Chondrocyte (in vitro differentiated cells): ENCODE measurements at places on chromosomes 1 and 21. TPM values are rescaled to one million over a fixed set of nuclear protein-coding genes. Genes with fewer than 3 reads are reported as not detected.

Gene WLS
- 149 to 207 TPM (median 160 TPM) in 3 replicates for total RNA-seq

Gene PIGR
- total RNA-seq: not detected in 3 replicates

Gene OR2L2
- total RNA-seq: 0.07 TPM in 1 of 3 replicates, not detected in the others

Gene ZFP69B
- 7.4 to 13.4 TPM (median 11.9 TPM) in 3 replicates for total RNA-seq

Gene NPHS2
- not detected in 3 replicates for total RNA-seq

Gene ECE1
- 83.7 to 99.2 TPM (median 98.5 TPM) in 3 replicates for total RNA-seq

Gene TTLL7
- total RNA-seq: 18.3 to 22.6 TPM (median 19.5 TPM) in 3 replicates

Gene SELP
- total RNA-seq: not detected in 3 replicates

Gene TNNT2
- 20.3 to 21.6 TPM (median 21.2 TPM) in 3 replicates for total RNA-seq

Gene LRRC53
- not detected in 3 replicates for total RNA-seq

Gene IL20
- not detected in 3 replicates for total RNA-seq

Gene NECTIN4
- total RNA-seq: 0.12 to 0.26 TPM (median 0.12 TPM) in 3 replicates

Gene CCDC181
- 0.80 to 1.2 TPM (median 0.90 TPM) in 3 replicates for total RNA-seq

Gene SLC44A5
- total RNA-seq: 0.18 to 0.39 TPM (median 0.20 TPM) in 3 replicates

Gene EVA1B
- total RNA-seq: 55.7 to 88.4 TPM (median 85.2 TPM) in 3 replicates

Gene PKP1
- total RNA-seq: 0.07 to 4.1 TPM (median 4.0 TPM) in 3 replicates

Gene RGS7
- total RNA-seq: 3.3 to 4.5 TPM (median 3.9 TPM) in 3 replicates

Gene CDC7
- 3.9 to 6.4 TPM (median 6.4 TPM) in 3 replicates for total RNA-seq

Gene HNRNPCL2
- not detected in 3 replicates for total RNA-seq

Gene HSF2BP
- 3.5 to 5.0 TPM (median 4.0 TPM) in 3 replicates for total RNA-seq

Gene CFAP141
- total RNA-seq: not detected in 3 replicates

Gene PRMT6
- 13.0 to 18.8 TPM (median 13.2 TPM) in 3 replicates for total RNA-seq

Gene NHLH1
- total RNA-seq: 0.17 to 0.18 TPM in 2 of 3 replicates, not detected in the other

Gene TMEM125
- total RNA-seq: not detected in 3 replicates

Gene CR1
- total RNA-seq: not detected in 3 replicates

Gene CLEC20A
- total RNA-seq: not detected in 3 replicates

Gene TOMM20
- total RNA-seq: 66.3 to 89.1 TPM (median 80.7 TPM) in 3 replicates

Gene ADORA1
- total RNA-seq: 0.24 to 2.1 TPM (median 1.7 TPM) in 3 replicates

Gene LMOD1
- 17.7 to 83.6 TPM (median 80.5 TPM) in 3 replicates for total RNA-seq

Gene SHE
- 0.10 to 0.20 TPM in 2 of 3 replicates, not detected in the other for total RNA-seq

Gene GREM2
- total RNA-seq: 0.05 to 0.53 TPM (median 0.13 TPM) in 3 replicates

Gene NBPF8
- total RNA-seq: 15.8 to 22.8 TPM (median 16.4 TPM) in 3 replicates

Gene BACE2
- total RNA-seq: 68.0 to 78.8 TPM (median 77.9 TPM) in 3 replicates

Gene DIO1
- total RNA-seq: not detected in 3 replicates

Gene S100A7
- not detected in 3 replicates for total RNA-seq

Gene SPATA1
- 1.0 to 2.1 TPM (median 1.1 TPM) in 3 replicates for total RNA-seq

Gene NPR1
- total RNA-seq: 0.21 to 0.27 TPM in 2 of 3 replicates, not detected in the other

Gene LRRC38
- not detected in 3 replicates for total RNA-seq

Gene CCDC27
- total RNA-seq: not detected in 3 replicates

Gene PDC
- total RNA-seq: not detected in 3 replicates

Gene USP16
- 20.9 to 27.0 TPM (median 22.5 TPM) in 3 replicates for total RNA-seq

Gene LCE6A
- total RNA-seq: not detected in 3 replicates

Gene CLCA1
- not detected in 3 replicates for total RNA-seq

Gene ANGPTL1
- total RNA-seq: 2.6 to 4.7 TPM (median 3.6 TPM) in 3 replicates

Gene MXRA8
- 154 to 238 TPM (median 158 TPM) in 3 replicates for total RNA-seq

Gene SLFNL1
- total RNA-seq: 0.25 to 0.48 TPM in 2 of 3 replicates, not detected in the other

Gene CFHR4
- total RNA-seq: not detected in 3 replicates

Gene TSPAN2
- 218 to 498 TPM (median 227 TPM) in 3 replicates for total RNA-seq

Gene LMX1A
- total RNA-seq: not detected in 3 replicates

Gene RIIAD1
- not detected in 3 replicates for total RNA-seq

Gene OR2L3
- not detected in 3 replicates for total RNA-seq

Gene ARHGAP30
- not detected in 3 replicates for total RNA-seq

Gene COL9A2
- 4.9 to 10.4 TPM (median 9.9 TPM) in 3 replicates for total RNA-seq

Gene FCGR2B
- not detected in 3 replicates for total RNA-seq
